ENCODE measurements at places on chromosomes 5 and 9.

DNA sequence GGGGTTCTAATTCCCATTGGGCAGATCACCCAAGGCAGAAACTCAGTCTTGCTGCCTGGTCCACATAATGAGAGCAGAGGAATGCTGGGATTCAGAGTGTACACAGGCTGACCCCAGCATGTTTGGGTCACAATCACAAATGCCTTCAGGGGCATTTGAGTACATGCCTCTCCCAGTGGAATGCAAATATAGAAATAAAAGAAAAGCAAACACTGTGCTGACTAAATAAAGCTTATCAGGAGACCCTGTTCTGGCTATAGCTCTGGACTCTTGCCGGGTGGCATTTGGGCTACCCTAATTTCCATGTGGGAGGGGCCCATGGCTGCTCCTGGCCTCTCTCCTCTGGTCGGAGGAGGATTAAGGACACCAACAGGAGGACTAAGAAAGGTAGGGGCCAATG is 121.4 kb downstream of the DOCK8 start:
- DNase-seq, result no peak

- DNase-seq, result no peak
Measured at GRCh38 chr5:143758750-143759149, 53.2 kb upstream of the HMHB1 start.

DNA sequence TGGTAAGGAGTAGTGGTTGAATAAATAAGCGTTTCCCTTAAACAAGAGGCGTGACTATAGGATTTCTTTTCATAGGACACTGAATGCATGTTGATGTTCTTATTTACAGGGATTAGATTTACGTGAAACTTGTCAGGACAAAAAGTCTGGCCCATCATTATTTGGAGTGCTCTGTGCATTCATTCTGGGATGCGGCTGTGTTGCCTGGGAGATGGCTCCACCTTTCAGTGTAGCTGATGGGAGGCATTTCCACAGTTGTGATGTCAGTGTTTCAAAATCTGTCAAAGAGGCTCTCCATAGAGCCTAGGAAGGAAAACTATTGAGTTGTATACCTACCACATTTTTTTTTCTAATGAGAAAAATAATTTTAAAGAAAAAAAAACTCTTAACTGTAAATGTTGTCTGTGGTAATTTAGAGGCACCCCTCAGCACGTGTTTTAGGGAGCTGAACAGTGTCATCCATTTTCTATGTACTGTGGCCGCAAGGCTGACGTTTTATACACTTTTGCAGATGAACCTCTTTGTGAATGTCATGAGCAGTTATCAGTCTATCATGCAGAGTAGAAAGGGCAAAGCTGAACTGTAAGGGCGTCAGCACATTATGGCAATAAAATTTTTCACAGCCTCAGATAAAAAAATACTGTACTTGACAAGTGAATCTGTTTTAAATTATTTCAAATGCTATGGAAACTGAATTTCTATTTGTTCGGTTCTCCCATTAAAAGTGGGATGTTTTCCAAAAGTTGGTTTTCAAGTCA is 202.7 kb downstream of the PBX3 start:
- DNase-seq, result no peak

DNA sequence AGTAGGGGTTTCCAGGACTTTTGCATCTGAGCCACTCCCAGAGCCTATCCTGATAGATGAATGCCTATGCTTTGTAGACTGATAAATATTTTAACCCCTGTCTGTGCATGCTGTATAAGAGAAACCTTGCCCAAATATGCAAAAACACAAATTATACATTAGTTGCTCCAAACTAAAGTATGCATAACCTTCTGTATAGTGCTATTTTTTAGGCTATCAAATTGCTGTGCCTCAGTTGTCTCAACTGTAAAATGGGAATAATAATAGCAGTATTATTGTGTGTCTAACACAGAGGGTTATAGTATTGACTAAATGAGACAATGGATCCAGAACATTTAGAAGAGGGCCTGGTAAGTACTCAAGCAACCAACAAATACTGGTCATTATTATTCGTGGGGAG is 117.7 kb downstream of the LIFR start:
- DNase-seq, result no peak

GRCh38 chr9:10045598-10045997 is 567.2 kb downstream of the PTPRD start:
- no peak for DNase-seq

DNA sequence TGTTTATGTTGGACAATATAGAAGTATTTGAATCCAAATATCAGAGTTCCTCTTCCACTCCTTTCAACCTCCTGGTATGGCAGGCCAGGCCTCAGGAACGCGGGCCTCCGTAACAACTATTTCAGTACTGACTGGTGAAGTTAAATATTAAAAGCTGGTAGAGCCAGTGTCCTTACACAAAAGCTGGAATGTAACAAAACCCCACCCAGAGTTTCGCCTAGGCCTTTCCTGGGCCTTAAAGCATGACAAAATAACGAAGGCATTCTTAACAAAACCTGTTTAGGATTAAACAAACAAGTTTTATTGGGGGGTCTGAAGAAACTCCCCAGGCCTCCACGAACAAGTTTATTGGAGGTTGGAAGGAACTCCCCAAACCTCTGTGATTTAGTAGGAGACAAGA is 61.6 kb upstream of the GNE start:
- no peak for DNase-seq

DNA sequence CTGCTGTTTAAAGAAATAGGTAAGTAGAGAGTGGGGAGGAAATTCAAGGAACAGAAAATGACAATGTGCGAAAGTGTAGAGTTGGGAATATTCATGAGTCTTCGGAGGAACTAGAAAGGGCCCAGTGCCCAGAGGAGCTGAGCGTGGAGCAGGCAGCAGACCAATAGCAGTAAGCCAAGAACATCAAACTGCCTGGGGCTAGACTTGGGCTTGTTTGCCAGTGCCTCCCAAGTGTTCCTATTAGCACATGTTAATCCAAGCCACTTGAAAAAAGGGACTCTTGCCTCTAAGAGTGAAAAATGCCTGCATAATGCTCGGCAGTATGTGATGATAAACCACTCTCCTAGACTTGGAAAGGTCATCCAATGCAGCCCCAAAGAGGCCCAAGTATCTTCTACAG is 1.2 kb upstream of the TAL2 start:
- no peak for DNase-seq

- DNase-seq, result peak; percentile 89
Measured at GRCh38 chr5:107542831-107543231, 127.9 kb downstream of the EFNA5 start.

GRCh38 chr5:28864006-28864405 is 1825.6 kb upstream of the CDH9 start:
- no peak for DNase-seq

Measured in coronary artery (tissue), 2 donors.